Muscle of leg (tissue), 16 donors: ENCODE measurements at places on chromosomes 3 and 15.
A peak's percentile ranks its signal among the peaks of the same experiment; 100 is the strongest.

GRCh38 chr3:135228201-135228600, 433.1 kb downstream of the EPHB1 start:
- H3K27ac ChIP-seq: no peak overlapping the region
- no peak overlapping the region for H3K4me3 ChIP-seq

DNA sequence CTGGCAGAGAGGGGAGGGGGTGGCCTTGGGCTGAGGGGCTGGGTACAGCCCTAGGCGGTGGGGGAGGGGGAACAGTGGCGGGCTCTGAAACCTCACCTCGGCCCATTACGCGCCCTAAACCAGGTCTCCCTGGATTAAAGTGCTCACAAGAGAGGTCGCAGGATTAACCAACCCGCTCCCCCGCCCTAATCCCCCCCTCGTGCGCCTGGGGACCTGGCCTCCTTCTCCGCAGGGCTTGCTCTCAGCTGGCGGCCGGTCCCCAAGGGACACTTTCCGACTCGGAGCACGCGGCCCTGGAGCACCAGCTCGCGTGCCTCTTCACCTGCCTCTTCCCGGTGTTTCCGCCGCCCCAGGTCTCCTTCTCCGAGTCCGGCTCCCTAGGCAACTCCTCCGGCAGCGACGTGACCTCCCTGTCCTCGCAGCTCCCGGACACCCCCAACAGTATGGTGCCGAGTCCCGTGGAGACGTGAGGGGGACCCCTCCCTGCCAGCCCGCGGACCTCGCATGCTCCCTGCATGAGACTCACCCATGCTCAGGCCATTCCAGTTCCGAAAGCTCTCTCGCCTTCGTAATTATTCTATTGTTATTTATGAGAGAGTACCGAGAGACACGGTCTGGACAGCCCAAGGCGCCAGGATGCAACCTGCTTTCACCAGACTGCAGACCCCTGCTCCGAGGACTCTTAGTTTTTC, 4.9 kb downstream of the ISL2 start:
- H3K4me1 ChIP-seq: peaks cover 59% of the 10 kb centered on the region
- no peaks in the 10 kb centered on the region for H3K36me3 ChIP-seq
- DNase-seq: no peak
- peaks cover 93% of the 10 kb centered on the region for H3K27me3 ChIP-seq

- DNase-seq: no peak
- H3K4me3 ChIP-seq: no peak overlapping the region
These were observed 220.9 kb upstream of the LRRFIP2 start for GRCh38 chr3:37395286-37395685.

- H3K27ac ChIP-seq: no peak overlapping the region
- no peaks in the 10 kb centered on the region for H3K4me1 ChIP-seq
- peaks cover 5% of the 10 kb centered on the region for H3K27me3 ChIP-seq
- no peak overlapping the region for H3K4me3 ChIP-seq
These were observed 14.5 kb upstream of the CFAP100 start for GRCh38 chr3:126380011-126380768.

- H3K4me3 ChIP-seq: no peak overlapping the region
- peaks cover 5% of the 10 kb centered on the region for H3K27me3 ChIP-seq
- no peaks in the 10 kb centered on the region for H3K4me1 ChIP-seq
- H3K27ac ChIP-seq: no peak overlapping the region
- DNase-seq: no peak
These were observed 15.8 kb downstream of the TGM4 start for GRCh38 chr3:44890258-44890657.

GRCh38 chr15:78570710-78571109, 5.4 kb downstream of the CHRNA5 start:
- no peak for DNase-seq
- no peaks in the 10 kb centered on the region for H3K36me3 ChIP-seq
- H3K27ac ChIP-seq: no peak overlapping the region
- no peak overlapping the region for H3K4me3 ChIP-seq
- peaks cover 8% of the 10 kb centered on the region for H3K27me3 ChIP-seq

DNA sequence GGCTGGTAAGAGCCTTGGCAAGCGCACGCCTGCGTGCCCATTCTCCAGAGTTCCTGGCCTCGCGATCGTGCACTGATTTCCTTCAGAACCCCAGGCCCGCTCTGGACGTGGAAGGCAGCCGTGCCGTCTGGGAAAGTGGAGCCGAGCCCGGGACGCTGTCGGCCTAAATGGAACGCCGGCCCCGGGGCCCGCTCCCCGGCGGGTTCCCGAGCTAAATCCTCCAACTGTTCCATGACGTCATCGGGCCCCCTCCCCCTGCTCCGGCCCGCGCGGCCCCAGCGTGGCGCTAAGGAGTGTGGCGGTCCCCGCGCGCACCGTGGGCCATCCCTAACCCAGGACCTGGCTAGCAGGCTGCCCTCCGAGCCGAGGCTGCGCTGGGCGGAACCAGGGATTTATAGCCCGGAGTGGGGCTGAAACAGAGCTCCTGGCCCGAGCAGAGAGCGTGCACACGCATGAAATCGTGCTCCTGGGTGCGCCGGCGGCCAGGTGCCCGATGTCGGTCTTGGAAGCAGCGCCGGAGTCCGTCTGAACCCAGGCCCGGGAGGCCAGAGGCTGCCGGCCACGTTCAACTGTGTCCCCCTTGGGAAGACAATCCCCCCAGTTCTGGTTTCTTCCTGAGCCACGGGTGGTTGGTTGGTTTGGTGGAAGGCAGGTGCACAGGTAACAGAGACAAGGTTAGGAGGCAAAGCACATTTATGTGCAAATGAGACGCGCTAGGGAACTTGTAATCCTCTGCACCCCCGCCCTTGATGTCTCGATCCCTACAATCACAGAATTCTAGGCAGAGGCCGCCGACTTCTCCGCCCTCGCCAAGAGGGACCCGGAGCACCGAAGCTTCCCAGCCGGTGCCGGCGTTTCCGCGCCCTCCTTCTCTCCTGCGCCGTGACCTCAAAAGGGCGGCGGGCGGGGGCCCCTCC, 84.9 kb upstream of the ETV5 start:
- no peaks in the 10 kb centered on the region for H3K36me3 ChIP-seq
- H3K4me1 ChIP-seq: peaks cover 17% of the 10 kb centered on the region
- DNase-seq: peak; percentile 76
- peaks cover 33% of the 10 kb centered on the region for H3K27me3 ChIP-seq

- H3K27me3 ChIP-seq: no peaks in the 10 kb centered on the region
- H3K4me1 ChIP-seq: no peaks in the 10 kb centered on the region
- no peaks in the 10 kb centered on the region for H3K36me3 ChIP-seq
- no peak overlapping the region for H3K4me3 ChIP-seq
These were observed 140.7 kb downstream of the PLCH1 start for GRCh38 chr3:155604126-155604525.

- no peak overlapping the region for H3K4me3 ChIP-seq
- H3K27ac ChIP-seq: no peak overlapping the region
- peaks cover 6% of the 10 kb centered on the region for H3K4me1 ChIP-seq
- no peaks in the 10 kb centered on the region for H3K27me3 ChIP-seq
These were observed 85.7 kb downstream of the ST6GAL1 start for GRCh38 chr3:187015903-187016638.

DNA sequence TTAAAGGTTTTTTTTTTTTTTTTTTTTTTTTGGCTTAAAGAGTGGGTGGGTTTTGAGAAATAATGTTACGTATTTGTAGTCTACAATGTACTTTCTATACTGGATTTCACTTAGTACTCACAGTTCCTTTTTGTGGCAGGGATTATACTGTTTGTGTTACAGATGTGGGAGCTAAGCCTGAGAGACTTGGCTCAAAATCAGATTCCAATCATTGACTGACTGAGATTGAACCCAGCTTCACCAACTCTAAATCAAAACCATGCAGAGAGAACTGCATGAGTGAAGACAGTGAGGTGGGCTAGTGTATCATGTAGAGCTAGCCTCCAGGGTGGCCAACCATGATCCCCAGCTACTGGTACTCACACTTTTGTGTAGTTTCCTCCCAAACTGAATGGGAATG, 68.0 kb downstream of the TMEM108 start:
- DNase-seq: peak; percentile 12
- no peaks in the 10 kb centered on the region for H3K4me1 ChIP-seq
- no peak overlapping the region for H3K27ac ChIP-seq
- no peaks in the 10 kb centered on the region for H3K36me3 ChIP-seq
- H3K27me3 ChIP-seq: no peaks in the 10 kb centered on the region

GRCh38 chr15:70892912-70893560, 410 bp downstream of the LRRC49 start:
- peak overlapping the region; percentile 88 for H3K4me3 ChIP-seq
- H3K4me1 ChIP-seq: peaks cover 7% of the 10 kb centered on the region
- DNase-seq: peak; percentile 84
- no peaks in the 10 kb centered on the region for H3K36me3 ChIP-seq
- peak overlapping the region; percentile 94 for H3K27ac ChIP-seq

DNA sequence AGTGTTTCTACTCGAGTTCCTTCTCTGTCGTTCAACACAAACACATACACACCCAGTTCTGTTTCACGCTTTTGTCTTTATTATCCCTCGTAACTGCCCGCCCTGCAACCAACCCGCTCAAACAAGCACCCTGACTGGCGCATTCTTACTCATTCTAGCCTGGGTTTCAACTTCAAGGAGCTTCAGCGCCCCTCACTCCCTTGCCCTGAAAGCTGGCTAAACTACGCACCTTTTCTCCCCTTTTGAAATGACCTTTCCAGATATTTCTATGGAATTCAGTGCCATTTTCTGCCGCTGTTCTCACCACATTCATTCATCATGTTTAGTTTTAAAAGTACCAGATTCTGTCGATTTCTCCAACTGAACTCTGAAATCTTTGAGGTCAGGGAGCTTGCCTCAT, 653 bp upstream of the MFSD1 start:
- peak; percentile 32 for DNase-seq
- peak overlapping the region; percentile 87 for H3K27ac ChIP-seq
- no peaks in the 10 kb centered on the region for H3K36me3 ChIP-seq
- peaks cover 11% of the 10 kb centered on the region for H3K4me1 ChIP-seq
- no peaks in the 10 kb centered on the region for H3K27me3 ChIP-seq

DNA sequence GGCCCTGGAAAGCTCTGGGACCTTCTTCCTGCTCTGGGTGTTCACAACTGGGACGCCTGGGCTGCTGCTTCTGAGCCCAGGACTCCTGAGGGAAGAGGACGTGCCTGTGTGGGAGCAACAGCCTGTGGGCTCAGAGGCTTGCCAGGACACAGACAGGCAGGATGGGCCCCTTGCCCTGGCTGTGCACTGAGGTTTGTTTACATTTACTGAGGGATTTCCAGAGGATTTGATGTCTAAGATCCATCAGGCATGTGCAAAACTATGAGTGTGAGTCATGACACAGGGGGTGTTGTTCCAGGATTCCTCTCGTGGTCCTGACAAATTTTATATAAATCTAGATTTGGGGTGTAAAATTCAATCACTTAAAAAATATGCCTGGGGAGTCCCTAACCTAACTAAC, 10.6 kb downstream of the CCR9 start:
- no peak overlapping the region for H3K27ac ChIP-seq
- no peak for DNase-seq
- H3K27me3 ChIP-seq: peaks cover 4% of the 10 kb centered on the region
- H3K4me1 ChIP-seq: no peaks in the 10 kb centered on the region
- H3K36me3 ChIP-seq: no peaks in the 10 kb centered on the region

DNA sequence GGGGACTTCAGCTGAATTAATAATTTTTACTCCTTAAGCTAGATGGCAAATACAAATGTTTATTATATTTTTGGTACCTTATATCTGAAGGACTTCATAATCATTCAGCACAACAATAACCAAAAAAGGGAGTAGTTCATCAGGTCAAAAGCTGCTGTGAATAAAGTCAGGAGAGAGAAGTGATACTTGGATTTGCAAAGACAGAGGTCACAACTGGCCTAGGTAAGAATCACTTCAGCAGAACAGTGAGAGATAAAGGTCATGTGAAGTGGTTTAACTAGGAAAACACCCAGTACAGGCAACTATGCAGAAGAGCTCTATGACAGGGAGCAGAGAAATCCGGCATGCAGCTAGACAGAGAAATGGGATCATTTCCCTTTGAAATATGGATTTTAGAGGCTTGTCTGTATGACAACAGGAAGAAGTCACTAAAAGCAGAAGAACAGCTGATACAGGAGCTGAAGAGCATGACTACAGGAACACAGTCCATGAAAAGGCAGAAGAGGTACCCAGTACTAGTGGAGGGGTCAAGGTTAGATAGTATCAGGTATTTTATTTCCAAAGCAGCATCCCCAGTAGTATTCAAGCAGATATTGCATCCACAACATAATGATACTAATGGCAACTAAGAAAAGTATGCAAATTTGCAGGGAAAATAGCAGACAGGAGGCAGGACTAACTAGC, 25.7 kb downstream of the ZMAT3 start:
- no peak overlapping the region for H3K4me3 ChIP-seq
- no peaks in the 10 kb centered on the region for H3K27me3 ChIP-seq
- H3K36me3 ChIP-seq: no peaks in the 10 kb centered on the region
- no peaks in the 10 kb centered on the region for H3K4me1 ChIP-seq
- no peak for DNase-seq
